ENCODE measurements at places on chromosomes 3 and 15. TPM values are rescaled to one million over a fixed set of nuclear protein-coding genes. Genes with fewer than 3 reads are reported as not detected.
A peak's percentile ranks its signal among the peaks of the same experiment; 100 is the strongest.

PAQR9 gene
- polyA plus RNA-seq: not detected

MKRN2OS gene
- 2.1 TPM for polyA plus RNA-seq

DNA sequence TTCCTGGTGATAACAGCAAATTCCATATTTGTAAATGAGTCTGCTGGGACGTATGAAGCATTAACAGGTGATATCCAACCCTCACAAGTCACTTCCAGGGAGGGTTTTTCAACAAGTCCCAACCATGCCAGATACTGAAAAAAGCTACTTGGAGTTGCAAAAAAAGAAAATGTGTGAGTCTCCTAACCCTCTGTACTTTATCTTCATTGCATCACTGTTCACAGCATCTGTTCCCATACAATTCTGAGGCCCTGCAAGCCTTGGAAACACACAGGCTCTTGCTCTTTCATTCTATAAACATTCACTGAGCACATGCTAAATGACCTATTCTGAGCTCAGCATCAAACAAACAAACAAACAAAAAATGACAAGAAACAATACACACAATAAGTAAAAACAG lies 120.8 kb downstream of the RFTN1 start:
- peak; percentile 85 for DNase-seq

- no peak for DNase-seq
Observed at GRCh38 chr3:66265649-66266048, 44.8 kb downstream of the SLC25A26 start.

GRCh38 chr15:31508656-31509055 lies 182.0 kb downstream of the KLF13 start:
- DNase-seq: no peak

- no peak for DNase-seq
Observed at GRCh38 chr3:127491909-127492308, 98.6 kb downstream of the TPRA1 start.

GRCh38 chr15:23763021-23763420 lies 75.9 kb upstream of the NDN start:
- peak; percentile 14 for DNase-seq

TCAIM gene
- polyA plus RNA-seq: 23.4 TPM

- no peak for DNase-seq
Observed at GRCh38 chr3:143586576-143586975, 261.7 kb downstream of the SLC9A9 start.

RBP2 gene
- polyA plus RNA-seq: 0.70 TPM

RIOX2 gene
- 40.8 TPM for polyA plus RNA-seq

DNA sequence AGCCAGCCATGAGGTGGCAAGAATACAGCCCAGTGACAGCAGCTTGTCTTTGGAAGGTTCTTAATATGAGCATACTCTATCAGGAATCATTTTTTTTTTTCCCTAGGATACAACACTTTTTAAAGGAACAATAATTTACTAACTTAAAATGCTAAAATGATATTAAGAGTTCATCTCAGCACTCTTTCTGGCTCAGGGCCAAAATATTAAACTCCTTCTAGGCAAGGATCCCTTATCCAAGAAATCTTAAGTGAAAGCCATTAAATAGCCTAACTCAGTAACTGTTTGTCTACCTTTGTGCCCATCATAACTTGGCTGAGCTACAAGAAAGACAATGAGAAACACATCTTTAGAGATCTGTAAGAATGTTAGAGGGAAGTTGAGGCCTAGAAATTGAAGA lies 529.5 kb upstream of the TGFBR2 start:
- DNase-seq: no peak

DNA sequence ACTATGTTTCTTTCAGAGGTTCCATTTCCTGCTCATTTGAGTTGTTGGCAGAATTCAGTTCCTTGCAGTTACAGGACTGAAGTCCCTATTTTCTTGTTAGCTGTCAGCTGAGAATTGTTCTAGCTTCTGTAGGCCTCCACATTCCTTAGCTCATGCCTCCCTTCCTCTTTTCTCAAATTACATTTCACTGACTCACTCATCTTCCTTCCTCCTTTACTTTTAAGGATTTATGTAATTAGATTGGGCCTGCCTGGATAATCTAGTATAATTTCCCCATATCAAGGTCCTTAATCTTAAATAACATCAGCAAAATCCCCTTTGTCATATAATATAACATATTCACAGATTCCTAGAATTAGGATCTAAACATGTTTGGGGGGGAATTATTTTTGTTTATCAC lies 40.6 kb upstream of the RBMS3 start:
- no peak for DNase-seq

SIDT1 gene
- polyA plus RNA-seq: 3.3 TPM

PRKCD gene
- polyA plus RNA-seq: 45.5 TPM

- DNase-seq: no peak
Observed at GRCh38 chr3:58254144-58254543, 16.6 kb downstream of the ABHD6 start.

GRCh38 chr3:141939759-141940158 lies 63.3 kb downstream of the ATP1B3 start:
- DNase-seq: no peak

DNA sequence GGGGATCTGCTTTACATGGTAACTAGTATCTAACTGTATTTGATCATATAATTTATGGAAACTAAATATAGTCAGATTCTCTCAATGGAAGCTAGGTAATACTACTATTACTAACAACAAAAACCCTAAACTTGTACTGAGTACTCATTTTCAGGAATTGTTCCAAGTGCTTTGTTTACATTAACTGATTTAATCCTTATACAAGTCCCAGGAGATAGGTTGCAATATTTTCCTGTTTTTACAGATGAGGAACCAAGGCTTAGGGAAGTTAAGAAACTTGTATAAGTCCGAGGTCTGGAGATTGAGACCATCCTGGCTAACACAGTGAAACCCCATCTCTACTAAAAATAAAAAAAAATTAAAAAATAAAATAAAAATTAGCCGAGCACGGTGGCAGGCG lies 7.5 kb upstream of the MTHFS start:
- DNase-seq: no peak

P2RY14 gene
- 4.4 TPM for polyA plus RNA-seq

C2CD4B gene
- 1.1 TPM for polyA plus RNA-seq

DNA sequence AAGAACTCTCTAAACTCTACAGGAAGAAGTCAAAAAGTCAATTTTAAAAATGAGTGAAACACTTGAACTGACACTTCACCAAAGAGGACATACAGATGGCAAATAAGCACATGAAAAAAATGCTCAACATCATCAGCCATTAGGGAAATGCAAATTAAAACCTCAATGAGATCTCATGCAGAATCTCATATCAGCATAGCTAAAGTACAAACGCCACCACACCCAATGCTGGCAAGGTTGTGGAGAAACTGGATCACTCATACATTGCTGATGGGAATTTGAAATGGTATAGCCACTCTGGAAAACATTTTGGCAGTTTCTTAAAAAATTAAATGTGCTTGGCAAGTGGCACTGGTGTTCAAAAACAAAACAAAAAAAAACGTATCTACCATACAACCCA lies 34.2 kb downstream of the MEGF11 start:
- DNase-seq: no peak

- DNase-seq: no peak
Observed at GRCh38 chr3:80285388-80285787, 517.6 kb upstream of the ROBO1 start.

- no peak for DNase-seq
Observed at GRCh38 chr3:126063358-126063965, 20.5 kb downstream of the SLC41A3 start.

DNA sequence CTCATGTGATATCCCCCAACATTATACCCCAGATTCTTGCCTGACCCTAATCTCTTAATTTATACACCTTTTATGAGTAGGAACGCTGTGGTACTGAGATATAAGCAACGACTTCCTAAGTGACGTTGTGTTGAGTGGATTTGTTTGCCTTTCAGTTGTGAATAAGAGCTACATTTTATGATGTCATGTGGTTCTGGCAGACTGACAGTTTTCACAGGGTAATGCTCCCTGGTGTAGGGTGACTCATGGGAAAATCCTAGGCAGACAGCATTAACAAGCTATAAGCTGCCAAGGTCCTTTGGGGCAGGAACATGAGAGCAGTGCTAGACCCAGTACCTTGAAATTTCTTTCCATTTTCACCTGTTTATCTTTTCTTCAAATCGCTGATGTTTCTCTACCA lies 11.2 kb downstream of the C3orf52 start:
- DNase-seq: no peak

DNA sequence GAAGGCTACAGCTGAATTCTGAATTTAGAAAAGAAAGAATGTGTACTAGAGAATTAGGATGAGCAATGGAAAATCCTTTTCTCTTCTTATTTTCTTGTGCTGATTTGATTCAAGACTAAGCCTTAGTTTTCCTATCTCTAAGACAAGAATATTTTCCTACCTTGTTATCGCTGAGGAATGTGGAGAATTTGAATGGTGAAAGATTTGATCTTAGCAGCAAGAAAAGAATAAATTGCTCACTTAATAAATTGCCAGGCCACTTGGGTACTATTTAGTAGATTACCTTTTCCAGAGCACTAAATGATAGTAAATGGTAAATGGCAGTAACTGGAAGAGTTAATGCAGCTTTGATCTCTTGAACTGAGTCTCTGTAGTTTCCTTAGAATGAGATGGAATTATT lies 145.7 kb upstream of the MEIS2 start:
- no peak for DNase-seq

- DNase-seq: no peak
Observed at GRCh38 chr3:31743331-31744089, 210.8 kb downstream of the STT3B start.

DNA sequence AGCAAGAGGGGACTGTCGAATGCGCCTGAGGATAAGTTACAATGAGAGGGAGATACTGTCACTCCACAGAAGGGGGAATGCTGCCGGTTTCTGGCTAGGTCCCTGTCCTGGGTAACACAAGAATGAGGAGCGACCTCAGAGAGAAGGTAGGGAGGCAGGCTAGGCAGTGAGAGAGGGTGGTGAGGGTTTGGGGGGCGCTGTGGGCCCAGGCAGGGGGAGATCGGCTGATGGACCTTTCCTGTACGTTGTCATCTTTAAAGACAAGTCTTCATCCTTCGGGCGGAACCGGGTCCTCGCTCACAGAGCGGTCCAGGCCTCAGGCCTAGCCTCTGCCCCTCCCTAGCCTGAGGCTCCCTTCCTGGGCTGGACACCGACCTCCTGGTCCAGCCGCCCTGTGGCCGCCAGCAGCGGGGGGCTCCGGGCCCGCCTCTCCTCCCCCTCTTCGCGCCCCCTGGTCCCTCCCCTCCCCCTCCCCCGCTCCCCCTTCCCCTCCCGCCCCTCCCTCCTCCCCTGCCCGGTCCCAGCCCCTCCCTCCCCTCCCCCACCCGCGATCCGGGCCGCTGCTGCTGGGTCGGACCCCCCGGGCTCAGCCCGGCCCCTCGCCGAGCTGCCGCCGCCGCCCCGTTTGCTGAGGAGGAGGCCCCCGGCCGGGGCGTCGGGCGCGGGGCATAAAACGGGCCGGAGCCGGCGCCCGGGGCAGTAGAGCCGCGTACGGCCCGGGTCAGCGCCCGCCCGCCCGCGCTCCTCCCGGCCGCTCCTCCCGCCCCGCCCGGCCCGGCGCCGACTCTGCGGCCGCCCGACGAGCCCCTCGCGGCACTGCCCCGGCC lies at the start of gene CHRD:
TSS of gene CHRD (plus strand) at position 697 of the 827 bp plus-strand sequence. CDS start 265 bp downstream, outside the sequence.
- DNase-seq: peak; percentile 45

DNA sequence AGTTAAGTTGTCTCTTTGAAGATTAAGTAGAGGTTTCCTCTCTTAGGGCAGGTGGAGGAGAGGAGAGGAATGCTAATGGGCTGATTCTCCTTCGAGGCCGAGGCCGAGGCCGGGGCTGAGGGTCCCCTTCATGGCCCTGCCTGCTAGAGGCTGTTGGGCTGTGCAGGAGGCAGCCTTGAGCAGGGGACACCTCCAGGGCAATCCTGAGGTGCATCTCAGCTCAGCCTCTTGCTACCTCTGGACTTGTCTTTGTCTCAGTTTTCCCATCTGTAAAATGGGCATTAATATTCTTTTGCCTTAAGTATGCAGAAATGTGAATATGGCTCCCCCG lies 97.7 kb upstream of the PRR20G start:
- DNase-seq: no peak

DNA sequence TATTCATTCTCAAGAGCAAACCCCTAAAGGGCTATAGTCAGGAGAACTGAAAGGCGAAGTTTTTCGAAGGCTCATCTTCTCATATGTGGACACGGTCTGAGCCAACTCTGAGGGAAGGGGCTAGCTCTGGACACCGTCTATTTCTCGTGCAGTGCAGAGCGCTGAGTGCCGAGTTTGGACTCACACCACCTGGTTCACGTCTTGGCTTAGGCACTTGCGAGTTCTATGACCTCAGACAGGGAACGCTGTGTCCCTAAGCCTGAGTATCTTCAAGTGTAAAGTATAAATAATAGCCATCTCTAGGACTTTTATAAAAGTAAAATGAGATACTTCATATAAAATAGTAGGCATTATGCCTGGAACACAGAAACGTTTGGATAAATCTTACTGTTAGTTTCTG lies 223.7 kb downstream of the FMN1 start:
- DNase-seq: no peak

DNA sequence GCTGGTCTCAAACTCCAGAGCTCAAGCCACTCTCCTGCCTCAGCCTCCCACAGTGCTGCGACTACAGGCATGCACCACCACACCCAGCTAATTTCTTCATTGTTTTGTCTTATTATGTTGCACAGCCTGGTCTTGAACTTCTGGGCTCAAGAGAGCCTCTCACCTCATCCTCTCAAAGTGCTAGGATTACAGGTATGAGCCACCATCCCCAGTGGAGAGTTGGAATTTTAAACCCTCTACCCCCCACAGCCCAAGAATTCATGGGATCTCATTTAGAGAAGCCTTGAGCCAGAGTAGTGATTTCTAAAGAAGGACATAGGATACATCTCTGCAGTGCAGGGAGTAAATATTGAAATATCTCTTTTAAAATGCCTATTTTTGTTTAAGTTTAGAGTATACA lies 221.1 kb downstream of the CACNA2D3 start:
- DNase-seq: no peak

- DNase-seq: no peak
Observed at GRCh38 chr3:86938416-86939105, 52.4 kb downstream of the VGLL3 start.

SAXO2 gene
- polyA plus RNA-seq: 6.6 TPM

DNA sequence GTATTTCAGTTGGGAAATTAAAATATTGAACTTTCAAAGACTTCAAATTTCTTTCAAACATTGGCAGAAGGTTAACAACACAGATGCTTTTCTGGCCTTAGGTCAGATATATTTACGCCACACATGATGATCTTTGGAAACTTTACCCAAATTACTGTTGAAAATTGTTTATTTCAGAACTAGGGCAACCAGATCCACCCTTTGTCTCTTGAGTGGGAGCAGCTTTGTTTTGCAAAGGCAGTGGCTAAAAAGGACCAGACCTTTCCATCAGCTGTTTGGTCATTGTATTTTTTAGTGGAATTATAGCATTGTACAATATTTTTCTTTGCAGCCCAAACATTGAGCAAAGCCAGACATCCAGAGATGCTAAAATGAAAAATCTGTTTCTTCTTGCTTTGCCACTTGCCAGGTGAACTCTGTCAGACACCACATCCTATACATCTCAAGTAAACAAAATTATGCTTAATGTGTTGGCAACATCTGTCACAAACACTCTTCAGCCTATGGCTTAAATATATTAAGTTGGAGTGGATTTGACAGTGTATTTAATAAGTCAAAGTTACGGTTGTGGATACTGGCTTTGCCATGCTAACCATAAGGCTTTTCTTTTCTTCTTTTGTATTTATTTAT lies 651.9 kb downstream of the RBMS3 start:
- DNase-seq: no peak

GRCh38 chr3:51709675-51710074 lies 2.8 kb downstream of the GRM2 start:
- DNase-seq: no peak

- DNase-seq: no peak
Observed at GRCh38 chr3:64185436-64185835, 39.8 kb downstream of the PRICKLE2 start.

GUCA1C gene
- polyA plus RNA-seq: not detected
